ENCODE measurements at places on chromosomes 4 and X. TPM values are rescaled to one million over a fixed set of nuclear protein-coding genes. Genes with fewer than 3 reads are reported as not detected.

CHRDL1 gene
- total RNA-seq: 1.2 TPM

BTC gene
- total RNA-seq: 1.1 TPM

SEPTIN11 gene
- 76.4 TPM for total RNA-seq

CPLX1 gene
- 0.17 TPM for total RNA-seq

MAGEE2 gene
- not detected for total RNA-seq

FAM200B gene
- 88.1 TPM for total RNA-seq

CA5B gene
- 4.5 TPM for total RNA-seq

TNIP3 gene
- 1.5 TPM for total RNA-seq

GATA1 gene
- total RNA-seq: not detected

USP17L12 gene
- total RNA-seq: not detected

FRAS1 gene
- total RNA-seq: 1.8 TPM

GAGE1 gene
- not detected for total RNA-seq

IL2 gene
- total RNA-seq: not detected

MAGEB2 gene
- 0.46 TPM for total RNA-seq

HSPA4L gene
- 7.2 TPM for total RNA-seq

FAM3A gene
- total RNA-seq: 17.2 TPM

GUCY1B1 gene
- 13.0 TPM for total RNA-seq

CYSLTR1 gene
- not detected for total RNA-seq

GYPE gene
- total RNA-seq: not detected

SPANXA1 gene
- total RNA-seq: not detected

ANKRD37 gene
- 6.4 TPM for total RNA-seq

SSX4 gene
- not detected for total RNA-seq

SPANXN2 gene
- not detected for total RNA-seq

PABPC4L gene
- total RNA-seq: 0.68 TPM

ENAM gene
- not detected for total RNA-seq

SCD5 gene
- total RNA-seq: 14.5 TPM

IL13RA1 gene
- 82.7 TPM for total RNA-seq

ENPP6 gene
- total RNA-seq: not detected

SLC26A1 gene
- not detected for total RNA-seq

HOPX gene
- not detected for total RNA-seq

GLUD2 gene
- total RNA-seq: 0.43 TPM

IL1RAPL2 gene
- total RNA-seq: not detected

ZCCHC12 gene
- total RNA-seq: not detected
